ENCODE measurements at places on chromosomes 5 and 9. TPM values are rescaled to one million over a fixed set of nuclear protein-coding genes. Genes with fewer than 3 reads are reported as not detected.

GRCh38 chr5:161598686-161599085, 52.2 kb upstream of the GABRB2 start:
- no peak for DNase-seq

DNA sequence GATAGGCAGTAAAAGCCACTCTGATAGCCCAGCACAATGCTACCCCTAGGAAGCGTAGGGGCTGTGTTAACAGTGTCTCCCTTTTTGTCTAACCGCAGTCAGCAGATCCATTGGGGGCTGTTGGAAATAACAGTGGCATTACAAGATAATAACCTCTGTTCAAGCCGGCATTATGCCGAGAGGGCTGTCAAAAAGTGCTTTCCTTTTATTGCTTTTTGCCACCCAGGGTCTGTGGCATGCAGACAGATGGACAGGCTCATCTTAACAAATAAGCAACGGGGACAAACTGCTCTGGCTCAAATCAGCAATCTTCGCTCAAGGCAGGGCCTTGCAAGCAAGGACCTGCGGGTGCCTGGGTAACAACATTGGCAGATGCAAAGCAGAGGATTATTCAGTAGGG, 123.3 kb downstream of the TLR4 start:
- DNase-seq, result no peak

Gene ECM2
- total RNA-seq, result 0.90 TPM

DNA sequence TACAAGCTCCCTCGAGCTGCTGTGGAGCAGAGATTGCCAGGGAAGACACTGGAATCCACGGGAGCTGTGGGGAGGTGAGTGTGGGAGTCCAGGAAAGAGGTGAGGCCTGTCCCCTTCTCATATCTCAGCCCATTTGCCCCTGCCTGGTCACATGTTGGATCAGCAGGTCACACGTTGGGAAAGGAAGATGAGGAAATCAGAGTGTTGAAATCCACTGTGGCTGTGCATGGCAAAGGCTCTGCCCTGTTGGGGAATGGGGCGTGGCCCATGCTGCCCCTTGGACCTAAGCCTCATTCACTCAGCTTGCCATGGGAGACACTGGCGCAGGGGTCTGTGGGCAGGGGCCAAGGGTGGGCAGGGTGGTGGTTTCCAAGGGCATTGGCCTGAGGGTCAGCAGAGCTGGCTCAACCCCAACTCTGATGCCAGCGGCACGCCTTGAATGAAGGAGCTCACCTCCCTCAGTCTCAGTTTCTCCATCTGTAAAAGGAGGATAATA, 85.4 kb upstream of the CPEB4 start:
- DNase-seq, result peak; percentile 72

Gene SLC34A1
- total RNA-seq, result not detected

- no peak for DNase-seq
Observed at GRCh38 chr5:35884773-35885172, 28.1 kb downstream of the IL7R start.

DNA sequence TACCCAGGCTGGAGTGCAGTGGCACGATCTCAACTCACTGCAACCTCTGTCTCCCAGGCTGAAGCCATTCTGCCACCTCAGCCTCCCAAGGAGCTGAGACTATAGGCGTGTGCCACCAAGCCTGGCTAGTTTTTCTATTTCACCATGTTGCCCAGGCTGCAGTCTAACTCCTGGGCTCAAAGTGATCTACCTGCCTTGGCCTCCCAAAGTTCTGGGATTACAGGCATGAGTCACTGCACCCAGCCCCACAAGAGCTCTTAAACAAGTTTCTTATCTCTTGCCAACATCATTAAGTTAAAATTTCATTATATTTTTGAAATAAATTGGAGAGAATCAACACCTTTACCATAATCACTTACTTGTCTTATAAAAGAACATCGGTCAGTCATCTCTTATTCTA, 280.3 kb downstream of the ARHGEF28 start:
- peak; percentile 48 for DNase-seq

GRCh38 chr9:128712451-128713410, 10.4 kb downstream of the PKN3 start:
- DNase-seq, result no peak

GRCh38 chr5:111461255-111461671, 51.1 kb downstream of the STARD4 start:
- peak; percentile 20 for DNase-seq

Gene CCL21
- total RNA-seq, result not detected

DNA sequence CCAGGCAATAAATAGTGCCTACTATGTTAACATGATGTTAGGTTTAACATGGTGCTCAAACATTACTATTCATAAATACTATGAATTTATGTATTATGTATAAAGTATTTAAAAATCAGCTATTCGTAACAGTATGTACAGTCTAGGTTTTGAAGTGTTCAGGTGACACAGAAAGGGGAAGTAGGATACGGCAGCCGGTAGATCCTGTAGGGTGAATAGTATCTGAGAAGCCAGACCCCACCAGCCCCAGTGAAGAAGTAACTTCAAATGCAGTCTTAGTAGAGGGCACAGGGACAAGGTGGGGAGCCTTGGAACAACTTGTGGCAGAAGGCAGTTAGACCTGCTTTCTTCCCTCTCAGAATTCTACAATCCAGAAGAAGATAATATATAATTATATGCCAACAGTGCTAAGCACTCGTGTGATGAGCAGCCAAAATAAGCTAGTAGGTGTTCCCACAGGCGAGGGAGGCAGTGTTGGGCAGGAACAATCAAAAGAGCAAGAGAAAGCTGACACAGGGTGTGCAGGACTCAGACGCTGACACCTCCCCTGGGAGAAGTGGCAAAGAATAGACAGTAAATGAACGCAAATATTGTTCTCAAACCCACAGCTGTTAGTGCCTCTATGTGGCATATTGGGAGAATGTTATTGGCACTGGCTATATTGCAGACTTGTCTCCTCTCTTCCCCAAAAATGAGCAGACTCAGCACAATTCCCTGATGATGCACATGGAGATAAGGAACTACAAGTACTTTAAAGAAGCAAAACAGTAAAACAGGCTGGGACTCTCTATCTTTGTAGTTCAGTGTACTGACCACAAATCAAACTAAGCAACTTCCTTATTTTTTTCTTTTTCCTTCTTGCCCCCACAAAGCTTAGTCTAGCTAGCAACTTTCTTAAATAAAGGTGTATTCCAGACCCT, 4.6 kb downstream of the ZNF367 start:
- DNase-seq, result no peak

DNA sequence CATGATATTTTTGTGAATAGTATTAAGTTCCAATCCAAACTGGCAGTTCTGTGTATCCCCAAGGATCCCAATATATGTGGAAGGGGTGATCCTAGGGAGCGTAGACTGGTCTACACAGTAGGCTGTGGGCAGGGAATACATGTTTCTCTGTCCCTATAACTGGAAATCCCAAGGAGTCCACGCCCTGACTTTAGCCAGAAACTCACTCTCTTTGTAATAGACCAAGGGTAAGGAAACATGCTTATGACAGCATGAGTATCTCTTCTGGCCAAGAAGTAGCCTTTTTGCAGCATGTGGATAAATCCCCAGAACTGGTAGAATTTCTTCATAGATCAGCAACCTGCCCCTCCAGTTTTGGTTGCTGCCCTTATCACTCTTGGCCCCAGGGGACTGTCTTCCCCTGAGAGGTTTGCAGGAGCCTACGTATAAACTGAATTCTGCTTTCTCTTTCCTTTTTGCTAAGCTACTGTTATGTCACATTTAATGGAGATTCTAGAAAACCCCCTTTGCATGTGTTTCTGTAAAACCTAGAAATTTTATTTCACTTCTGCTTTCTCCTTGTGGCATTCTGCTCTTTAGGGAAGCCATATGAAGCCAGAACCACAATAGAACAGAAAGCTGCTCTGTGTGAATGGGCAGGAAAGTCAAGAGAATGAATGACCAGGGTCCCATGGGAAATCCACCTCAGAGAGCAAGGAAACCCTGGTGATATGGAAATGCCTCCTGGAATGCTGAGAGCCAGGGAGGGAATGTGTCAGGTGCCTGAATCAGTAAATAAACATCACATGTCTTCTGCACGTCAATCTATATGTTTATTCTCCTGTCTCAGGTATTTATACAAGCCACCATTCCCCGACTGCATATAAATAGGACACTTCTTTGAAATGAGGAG, 3.5 kb downstream of the IFNA2 start:
- DNase-seq, result peak; percentile 41
